ENCODE measurements at places on chromosomes 6 and 20. TPM values are rescaled to one million over a fixed set of nuclear protein-coding genes. Genes with fewer than 3 reads are reported as not detected.

GRCh38 chr20:46883892-46884291, 10.8 kb upstream of the EYA2 start:
- DNase-seq, result no peak

GRCh38 chr20:43530321-43531090, 23.0 kb downstream of the L3MBTL1 start:
- DNase-seq, result no peak

SAMD5 gene
- 9.5 TPM for polyA plus RNA-seq

SPATA25 gene
- 7.3 TPM for polyA plus RNA-seq

DNA sequence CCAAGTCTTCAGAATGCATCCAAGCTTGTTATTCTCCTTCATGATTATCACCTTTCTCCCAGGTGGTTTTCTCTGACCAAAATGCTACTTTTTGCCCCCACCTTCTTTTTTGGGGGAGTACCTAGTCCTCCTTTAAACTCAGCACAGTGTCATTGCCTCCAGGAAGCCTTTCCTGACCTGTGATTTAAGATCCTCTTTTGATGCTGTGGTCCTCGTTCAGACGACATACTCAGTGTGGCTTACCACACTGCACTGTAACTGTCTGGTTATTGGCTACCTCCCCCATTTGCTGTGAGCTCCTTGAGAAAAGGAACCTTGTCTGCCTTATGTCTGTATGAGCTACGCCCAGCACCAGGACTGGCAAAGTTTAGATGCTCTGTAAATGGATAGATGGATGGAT, 14.6 kb downstream of the SAYSD1 start:
- no peak for DNase-seq

MAPK13 gene
- 23.7 TPM for polyA plus RNA-seq

Data from muscle of arm (tissue), 14 donors.